ENCODE measurements at places on chromosomes 7 and 10.

DNA sequence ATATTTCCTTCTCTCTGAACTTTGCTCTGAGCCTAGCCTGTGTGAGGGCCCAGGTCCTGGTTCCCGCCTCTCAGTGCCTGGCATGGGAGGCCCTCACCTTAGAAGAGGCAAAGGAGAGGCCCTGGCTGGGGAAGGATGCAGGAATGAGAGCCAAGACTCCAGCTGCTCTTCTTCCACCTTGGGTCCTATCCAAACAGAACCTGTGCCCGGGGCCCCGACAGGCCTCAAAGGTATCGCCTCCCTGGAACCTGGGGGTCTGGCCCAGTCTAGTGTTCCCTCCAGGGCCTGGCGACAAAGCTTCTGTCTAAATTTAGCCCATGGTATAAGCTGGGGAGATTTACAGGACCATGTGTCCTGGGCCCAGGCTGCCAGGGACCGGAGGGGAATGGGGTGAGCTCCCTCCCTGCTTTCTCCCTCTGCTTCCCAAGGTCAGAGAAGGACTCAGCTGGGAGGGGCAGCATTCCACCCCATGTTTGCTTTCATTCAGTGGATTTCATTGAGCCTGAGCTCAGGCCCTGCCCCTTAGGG, 12.0 kb upstream of the CRHR2 start:
- DNase-seq = no peak

DNA sequence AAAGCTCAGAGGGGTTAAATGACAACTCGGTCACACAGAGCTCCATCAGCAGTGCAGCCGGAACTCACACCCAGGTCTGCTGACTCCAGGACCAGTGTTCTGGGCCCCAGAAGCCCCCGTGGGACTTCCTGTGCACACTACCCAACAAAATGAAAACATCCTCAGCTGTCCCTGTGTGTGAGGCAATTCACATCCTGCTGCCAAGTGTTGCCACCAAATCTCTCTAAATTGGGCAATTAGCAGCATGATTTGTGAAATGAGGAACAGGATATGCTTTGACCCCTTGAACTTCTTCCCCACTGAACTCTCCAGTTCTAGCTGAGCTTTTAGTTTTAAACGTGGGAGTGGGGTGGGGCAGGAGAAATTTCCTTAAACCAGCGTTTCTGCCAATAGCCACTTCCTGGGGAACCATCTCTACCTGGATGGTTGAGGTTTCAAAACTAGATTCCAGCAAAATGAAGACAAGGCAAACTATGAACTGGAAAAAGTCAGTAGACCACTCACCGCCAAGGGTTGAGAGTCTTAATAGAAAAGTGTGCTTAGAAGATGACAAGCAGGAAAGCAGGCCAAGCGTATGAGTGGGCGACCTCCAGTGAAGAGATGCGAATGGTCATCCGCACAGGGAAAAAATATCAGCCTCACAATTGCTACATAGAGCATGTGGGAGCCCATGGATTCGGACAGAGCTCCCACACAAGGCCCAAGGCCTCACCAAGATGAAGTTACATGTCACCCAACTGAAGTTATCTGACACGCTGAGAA, 51.9 kb upstream of the CHST15 start:
- no peak for DNase-seq

- no peak for DNase-seq
Measured at GRCh38 chr7:23018750-23019149, 4.8 kb upstream of the HYCC1 start.

- DNase-seq = no peak
Measured at GRCh38 chr10:1416456-1417037, 320.8 kb downstream of the ADARB2 start.

DNA sequence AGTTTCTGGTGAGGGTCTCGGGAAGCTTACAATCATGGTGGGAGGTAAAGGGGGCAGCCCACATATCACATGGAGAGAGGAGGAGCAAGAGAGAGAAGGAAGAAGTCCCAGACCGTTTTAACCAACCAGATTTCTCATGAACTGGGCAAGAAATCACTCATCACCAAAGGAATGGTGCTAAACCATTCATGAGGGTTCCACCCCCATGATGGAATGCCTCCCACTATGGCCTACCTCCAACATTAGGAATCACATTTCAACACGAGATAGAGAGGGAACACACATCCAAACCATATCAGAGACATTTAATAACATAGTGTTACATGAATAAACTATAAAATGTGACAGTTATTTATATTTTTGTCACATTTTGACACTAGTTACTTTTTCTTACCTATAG, 214.8 kb upstream of the MAGI2 start:
- DNase-seq = no peak

- DNase-seq = no peak
Measured at GRCh38 chr10:18616337-18616736, 35.0 kb downstream of the NSUN6 start.

- DNase-seq = no peak
Measured at GRCh38 chr10:103829838-103830465, 25.4 kb downstream of the SH3PXD2A start.

GRCh38 chr10:21150166-21150565, 253.1 kb upstream of the NEBL start:
- no peak for DNase-seq

GRCh38 chr7:149883452-149883861, 9.7 kb downstream of the ATP6V0E2 start:
- peak; percentile 27 for DNase-seq

DNA sequence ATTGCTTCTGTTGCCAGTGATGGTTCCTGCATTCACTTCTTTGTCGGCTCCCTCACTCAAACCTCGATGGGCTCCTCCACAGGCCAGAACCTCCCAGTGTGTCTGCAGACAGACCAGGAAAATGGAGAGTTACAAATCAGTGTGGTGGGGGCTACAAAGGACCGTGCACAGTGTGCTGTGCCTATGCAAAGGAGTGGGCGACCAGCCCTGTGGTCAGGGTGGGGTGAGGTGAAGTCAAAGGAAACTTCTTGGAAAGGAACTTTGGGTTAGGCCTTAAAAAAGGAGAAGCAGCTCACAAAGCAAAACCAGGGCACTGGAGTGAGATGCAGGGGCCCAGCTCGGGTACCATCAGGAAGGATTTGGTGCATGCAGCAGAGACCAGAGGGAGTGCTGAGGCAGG, 304.3 kb upstream of the ZMIZ1 start:
- no peak for DNase-seq

DNA sequence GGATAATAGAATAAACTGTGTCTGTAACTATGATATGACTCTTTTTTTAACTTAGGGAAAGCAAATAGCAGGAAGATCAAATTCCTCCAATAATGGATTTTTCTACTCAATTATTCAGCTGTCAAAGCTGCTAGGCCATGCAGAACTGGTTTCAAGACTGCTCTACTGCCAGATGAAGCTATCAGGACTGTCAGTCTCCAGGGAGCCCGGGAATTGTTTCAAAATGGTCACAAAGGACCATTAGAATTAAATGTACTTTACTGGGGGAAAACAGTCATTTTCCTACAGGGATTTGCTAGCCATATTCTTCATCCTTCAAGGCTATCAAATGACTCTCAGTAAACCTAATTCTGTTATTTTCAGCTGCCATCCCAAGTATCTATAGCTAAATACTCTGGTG, 276.3 kb downstream of the LHFPL3 start:
- no peak for DNase-seq

- no peak for DNase-seq
Measured at GRCh38 chr7:1514995-1515401, 10.8 kb upstream of the INTS1 start.

- DNase-seq = no peak
Measured at GRCh38 chr10:43196131-43196980, 58.1 kb downstream of the CSGALNACT2 start.

DNA sequence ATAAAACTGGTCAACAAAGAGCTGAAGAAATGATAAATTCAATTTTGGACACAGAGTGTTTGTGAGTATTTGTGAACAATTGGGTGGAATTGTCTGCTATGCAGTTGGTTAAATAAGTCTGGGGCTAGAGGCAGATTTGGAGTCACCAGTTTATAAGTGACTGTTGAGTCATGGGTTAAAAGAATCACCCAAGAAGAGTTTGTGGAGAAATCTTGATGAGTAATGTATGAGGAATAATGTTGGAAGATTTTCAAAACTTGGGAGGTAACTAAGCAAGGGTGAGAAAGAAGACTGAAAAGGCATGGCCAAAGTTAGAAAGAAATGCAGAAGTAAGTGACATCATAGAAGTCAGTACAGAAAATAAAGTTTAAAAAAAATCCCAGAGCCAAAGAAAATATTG, 750.7 kb downstream of the MAGI2 start:
- DNase-seq = no peak

GRCh38 chr7:45638916-45639315, 64.7 kb downstream of the ADCY1 start:
- no peak for DNase-seq

DNA sequence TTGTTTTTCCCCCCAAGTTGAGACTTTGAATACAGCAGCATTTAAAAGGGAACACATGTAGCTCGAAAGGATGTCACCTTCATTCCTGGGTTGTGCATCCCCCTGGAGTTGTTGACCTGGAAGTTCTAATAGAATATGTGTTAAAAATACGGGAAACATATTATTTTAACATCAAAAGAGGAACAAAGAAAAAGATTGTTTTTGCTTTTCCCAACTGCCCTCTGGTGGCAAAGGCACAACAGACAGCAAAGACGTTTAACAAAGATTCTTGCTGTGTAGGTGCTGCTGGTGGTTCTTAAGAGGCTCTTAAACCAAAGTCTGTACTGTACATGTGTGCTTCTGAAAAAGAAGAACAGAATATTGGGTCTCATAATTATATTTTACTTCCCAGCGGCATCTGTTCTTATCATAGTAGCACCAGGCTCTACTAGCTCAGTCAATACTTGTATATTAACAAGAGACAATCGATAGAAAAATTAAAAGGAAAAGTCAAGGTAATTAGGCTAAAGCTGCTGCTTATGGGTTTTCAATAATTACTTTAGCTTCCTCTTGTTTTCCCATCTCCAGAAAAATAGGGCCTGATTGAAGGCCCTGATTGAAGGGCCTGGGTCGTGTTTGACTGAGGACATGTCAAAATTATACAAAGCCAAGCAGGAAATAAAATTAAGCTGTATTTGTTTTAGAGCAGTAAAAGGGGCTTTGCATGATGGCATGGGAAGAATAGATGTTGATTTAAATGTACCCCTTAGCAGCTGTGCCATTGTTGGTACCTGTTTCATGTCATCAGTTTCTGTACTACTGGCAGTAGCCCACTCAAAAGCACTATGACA, 384.2 kb upstream of the LRGUK start:
- DNase-seq = no peak

- DNase-seq = no peak
Measured at GRCh38 chr7:14639801-14640200, 262.8 kb downstream of the DGKB start.

- DNase-seq = no peak
Measured at GRCh38 chr7:36062154-36062815, 90.8 kb upstream of the EEPD1 start.

DNA sequence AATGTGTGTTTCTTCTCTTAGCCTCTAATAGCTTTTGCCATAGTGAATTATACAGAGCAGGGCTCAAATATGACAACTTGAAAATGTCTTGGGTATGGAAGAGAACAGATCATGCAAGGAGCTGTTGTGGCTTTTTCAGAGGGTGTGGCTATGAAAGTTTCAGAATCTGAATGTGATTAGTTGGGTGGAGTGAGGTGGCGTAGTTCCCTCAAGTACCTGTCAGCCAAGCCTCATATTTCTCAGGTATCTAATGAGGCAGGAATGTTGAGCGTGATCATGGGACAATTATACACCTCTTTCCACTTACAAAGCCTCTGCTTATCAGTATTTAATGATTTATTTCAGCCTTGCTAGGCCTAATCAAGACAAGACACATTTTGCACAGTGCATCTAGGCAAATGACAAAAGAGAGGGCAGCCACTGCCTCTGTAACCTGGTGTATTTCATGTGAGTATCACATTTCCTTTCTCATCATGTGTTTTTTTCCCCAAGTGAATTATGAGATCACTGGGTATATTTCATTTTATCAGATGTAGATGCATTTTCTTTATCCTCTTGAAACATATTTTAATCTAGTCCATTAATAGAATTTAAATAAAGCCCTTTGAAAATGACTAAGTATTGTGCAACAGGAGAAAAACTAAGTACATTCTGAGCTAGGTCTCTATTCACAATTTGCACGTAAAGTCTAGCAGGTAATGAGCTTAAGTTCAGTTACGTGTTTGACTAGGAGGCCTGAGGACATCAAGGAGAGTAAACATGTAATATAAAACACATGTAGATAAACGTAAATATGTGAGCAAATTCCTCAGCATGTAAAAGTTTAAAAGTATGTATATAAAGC, 644.4 kb upstream of the IGFBP3 start:
- DNase-seq = no peak

DNA sequence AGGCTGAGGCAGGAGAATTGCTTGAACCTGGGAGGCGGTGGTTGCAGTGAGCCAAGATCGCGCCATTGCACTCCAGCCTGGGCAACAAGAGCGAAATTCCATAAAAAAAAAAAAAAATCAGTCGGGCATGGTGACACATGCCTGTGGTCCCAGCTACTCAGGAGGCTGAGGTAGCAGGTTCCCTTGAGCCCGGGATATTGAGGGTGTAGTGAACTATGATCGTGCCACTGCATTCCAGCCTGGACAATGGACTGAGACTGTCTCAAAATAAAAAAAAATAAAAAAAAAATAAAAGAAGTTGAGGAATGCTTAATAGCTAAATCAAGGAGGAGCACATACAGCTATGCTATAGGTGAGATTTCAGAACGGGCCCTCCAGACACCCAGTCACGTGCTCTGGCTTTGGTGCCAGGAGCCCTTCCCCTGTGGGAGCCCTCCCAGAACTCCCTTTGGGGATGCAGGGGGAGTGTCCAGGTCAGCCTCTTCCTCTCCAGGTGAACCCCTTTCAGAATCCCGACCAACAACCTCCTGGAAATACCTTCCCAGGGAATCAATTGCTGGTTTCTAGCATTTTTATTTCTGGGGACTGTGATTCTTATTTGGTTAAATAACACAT, 42.9 kb upstream of the CTBP2 start:
- no peak for DNase-seq

DNA sequence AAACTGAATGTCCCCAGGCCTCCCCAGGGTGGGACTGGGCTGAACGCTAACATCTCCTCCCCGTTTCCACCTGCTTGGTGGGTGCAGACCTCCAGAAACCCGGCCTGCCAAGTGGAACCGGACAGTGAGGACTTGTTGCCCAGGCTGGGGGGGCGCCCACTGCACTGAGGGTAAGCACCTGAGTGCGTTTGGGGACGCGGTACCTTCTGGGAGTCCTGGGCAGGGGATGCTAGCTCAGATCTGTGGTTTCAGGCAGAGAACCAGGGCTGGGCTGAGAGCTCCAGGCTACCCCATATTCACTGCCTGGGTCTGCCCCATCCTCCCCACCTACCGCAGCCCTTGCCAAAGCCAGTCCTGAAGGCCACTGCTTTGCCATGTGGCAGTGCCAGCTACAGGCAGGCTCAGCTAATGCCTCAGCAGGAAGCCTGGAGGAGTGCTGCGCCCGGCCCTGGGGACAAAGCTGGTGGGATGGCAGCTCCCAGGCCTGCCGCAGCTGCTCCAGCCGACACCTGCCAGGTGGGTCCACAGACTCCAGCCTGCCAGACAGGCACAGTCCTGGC, 3.5 kb upstream of the ZNF467 start:
- no peak for DNase-seq

- no peak for DNase-seq
Measured at GRCh38 chr10:94481410-94481809, 64.2 kb upstream of the HELLS start.
